ENCODE measurements at places on chromosomes 3 and 15.

GRCh38 chr3:139107424-139108252 lies 62.9 kb upstream of the PRR23C start:
- no peak for DNase-seq

DNA sequence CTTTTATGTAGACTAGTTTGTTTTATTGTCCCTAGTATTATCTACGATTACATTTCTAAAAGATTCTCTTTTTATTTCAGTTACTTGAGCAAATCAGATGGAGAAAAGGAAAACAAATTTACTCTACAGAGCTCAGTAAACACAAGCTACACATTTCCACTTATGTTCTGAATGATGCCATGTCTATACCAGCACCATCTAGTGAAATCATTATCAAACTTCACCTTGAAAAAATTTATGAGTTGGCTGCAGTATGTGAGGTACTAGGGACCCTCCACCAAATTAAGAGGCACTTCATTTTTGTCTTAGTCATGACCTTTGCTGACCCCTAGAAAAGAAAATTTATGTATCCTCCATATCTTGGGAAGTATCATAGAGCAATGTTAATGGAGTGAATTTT lies 827.4 kb downstream of the SI start:
- DNase-seq, result no peak

DNA sequence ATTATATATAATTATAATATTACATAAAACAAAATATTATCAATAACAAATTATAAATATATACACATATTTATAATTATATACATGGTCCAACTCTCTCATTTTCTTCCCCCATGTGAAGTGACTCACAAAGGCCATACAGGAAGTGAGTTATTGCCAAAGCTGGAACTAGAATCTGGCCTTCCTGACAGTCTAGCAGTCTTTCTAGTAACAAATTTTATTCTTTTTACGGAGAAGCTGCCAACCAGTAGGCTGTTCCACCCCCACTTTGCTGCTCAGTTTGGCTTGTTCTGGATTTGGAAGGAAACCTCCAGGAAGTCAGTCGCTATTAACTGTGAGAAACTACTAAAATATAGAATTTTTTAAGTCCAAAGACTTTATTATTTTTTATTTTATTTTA lies 79.6 kb downstream of the DHX36 start:
- no peak for DNase-seq

GRCh38 chr15:76310475-76311099 lies 682 bp downstream of the ETFA start:
- no peak for DNase-seq

DNA sequence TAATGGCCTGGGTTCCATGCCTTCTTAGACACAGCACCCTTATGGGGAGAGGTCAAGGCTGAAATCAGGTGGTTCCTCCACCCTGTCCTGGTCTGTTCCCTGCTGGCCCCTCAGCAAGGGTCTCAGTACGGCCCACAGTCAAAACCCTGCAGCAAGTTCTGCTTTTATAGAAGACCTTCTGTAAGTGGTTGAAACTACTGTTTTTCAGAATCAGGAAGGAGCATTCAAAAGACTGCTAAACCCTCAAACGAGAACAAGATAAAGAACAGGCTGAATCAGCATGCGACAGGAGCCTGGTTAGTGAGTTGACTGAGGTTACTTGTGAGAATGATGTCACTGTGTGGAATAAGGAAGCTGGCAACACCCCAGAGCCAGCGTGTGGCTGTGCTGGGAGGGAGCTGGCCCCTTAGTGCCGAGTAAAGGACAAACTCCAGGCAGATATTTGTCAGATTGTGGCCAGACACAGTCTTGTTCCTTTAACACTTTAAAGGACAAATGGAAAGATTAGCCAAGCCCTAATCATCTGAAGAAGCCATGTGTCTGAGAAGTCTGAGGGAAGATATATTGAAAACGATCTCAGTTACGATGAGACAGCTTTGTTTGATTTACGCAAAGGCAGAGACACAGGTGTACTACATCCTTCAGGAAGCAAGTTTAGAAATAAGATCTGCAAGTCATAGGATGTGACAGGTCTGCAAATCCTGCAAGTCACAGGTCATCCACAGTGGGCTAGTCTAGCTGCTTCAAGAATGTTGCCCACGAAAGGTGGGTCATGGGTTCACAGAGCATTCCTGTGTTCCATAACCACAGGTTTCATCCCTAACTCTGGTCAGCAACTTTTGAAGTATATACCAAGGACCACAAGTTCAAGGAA lies 54.0 kb downstream of the B3GNT5 start:
- no peak for DNase-seq

Data from left renal cortex interstitium (tissue), 4 donors.